ENCODE measurements at places on chromosomes 5 and 9.

DNA sequence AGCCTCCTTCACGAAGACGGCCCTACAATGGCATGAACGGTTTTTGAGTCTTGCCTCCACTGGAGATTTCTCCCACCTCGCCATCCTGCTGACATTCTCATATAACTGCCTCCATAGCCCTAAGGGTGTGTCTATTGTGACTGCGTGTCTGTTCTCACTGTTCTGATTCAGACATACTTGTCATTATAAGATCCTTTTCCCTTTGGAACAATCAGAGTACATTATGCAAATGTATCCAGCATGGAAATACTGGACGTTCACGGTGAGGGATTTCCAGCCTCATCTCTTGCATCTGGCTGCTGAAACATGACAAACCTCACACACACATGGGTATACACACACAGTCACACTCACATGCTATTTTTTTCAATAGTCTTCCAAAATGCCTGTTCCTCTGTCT, 402.1 kb downstream of the DIRAS2 start:
- DNase-seq, result no peak

DNA sequence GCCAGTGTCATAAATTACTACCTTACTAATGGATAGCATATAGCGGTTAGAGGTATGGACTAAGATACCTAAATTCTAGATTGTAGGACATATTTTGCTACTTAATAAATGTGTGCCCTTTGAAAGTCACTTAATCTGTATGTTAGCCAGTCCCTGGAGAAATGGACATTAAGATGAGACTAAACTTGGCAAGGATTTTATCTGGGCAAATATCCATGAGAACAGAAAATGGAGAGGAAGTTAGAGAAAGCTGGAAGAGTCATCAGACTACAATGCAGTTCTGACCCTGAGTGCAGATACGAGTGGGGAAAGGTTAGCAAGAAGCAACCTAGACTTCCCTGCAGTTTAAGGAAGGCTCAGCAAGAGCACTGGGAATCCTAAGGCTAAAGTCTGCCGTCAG, 33.0 kb downstream of the TBCA start:
- no peak for DNase-seq

- no peak for DNase-seq
Measured at GRCh38 chr5:160492565-160492964, 70.9 kb downstream of the PTTG1 start.

DNA sequence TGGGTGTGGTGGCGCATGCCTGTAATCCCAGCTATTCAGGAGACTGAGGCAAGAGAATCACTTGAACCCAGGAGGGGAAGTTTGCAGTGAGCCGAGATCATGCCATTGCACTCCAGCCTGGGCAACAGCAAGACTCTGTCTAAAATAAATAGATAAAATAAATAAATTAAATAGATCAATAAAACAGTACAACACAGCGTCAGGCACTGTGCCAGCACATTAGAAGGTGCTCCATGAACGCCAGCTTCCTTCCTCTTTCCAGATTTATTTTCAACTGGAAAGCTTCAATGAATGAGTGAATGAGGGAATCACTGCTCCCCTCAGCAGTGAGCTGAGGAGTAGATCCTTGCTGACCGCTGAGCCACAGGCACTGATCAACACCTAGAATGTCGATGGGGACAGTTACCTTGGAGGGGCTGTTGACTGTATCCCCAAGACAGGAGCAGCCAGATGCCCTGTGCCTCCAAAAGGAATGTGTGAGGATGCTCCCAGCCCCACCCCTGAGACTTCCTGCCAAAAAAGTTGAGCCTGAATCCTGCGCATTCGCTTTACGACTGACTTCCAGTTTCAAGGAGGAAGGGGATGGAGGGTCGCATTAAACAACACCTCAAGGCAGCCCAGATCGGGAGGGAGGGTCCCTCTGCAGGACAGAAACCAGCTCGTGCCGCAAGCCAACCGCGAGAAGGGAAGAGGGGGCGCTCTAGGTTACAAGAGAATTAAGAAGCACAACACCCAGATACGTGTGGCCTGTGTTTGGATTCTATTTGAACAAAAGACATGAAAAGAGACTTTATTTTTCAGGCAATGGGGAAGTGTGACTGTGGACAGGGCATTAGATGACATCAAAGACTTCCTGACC, 54.0 kb upstream of the CNOT6 start:
- no peak for DNase-seq

GRCh38 chr9:112544477-112544876, 57.9 kb downstream of the KIAA1958 start:
- DNase-seq, result no peak

DNA sequence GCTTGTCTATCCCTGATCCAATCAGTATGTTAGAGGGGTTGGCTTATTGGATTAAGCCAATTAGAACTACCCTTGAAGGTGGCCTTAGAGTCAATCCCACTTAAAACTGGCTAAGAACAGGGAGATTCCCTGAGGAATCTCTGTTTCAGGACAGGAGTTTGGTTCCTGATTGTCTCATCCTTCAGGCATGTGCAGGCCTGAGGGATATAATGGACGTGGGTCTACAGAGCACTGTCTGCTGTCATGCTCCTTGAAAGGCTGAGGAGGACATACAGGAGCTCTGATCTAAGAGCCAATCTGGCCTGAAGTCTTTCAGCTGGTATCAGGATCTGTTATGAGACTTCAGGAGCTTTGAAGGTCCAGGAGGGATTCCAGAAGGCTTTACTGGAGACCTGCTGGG, 36.2 kb upstream of the PRXL2C start:
- DNase-seq, result no peak

DNA sequence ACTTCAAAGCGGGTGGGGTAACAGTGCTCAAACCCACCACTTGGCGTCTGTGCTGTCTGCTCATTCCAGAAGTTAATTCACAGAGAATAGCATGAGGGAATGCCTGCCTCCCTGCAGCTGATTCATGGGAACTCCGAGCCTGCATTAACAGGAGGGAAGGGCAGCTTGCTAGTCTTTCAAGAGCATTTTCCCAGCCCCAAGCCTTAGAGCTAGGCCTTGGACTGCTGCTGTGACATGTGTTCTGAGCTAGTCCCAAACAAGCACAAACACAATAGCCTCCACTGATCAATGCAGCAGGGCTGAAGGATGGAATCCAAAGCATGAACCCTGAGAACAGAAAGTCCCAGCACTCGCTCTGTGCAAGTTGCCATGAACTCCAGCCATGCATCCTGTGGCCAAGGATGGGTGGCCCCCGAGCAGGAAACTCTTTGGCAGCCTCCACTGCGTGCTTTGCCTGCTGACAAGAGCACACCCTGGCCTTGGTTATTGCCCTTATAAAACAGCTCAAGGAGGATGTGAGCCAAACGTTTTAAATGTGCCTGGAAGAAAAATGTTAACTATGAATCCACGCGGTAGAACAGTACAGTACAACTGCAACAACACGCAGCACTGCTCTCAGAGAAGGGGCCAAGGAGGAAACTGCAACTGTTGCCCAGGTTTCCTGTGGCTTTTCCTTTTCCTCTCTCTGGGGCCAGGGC, 653.1 kb upstream of the KLF4 start:
- peak; percentile 59 for DNase-seq

DNA sequence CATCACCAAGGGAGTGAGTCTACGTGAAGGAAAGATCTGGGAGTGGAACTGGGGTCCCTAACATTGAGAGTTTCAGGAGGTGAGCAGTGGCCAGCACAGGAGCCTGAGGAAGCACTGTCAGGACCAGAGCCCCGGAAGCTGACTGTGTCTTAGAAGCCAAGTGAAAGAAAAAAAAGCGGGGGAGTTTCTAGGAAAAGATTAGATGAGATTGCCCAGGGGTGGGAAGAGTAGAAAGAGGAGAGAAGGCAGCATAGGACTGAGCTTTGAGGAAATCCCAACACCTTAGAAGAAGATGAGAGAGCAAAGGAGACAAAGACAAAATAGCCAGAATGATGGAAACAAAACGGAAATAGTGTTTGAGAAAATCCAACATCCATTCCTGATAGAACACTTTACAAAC, 37.0 kb upstream of the LRRTM2 start:
- DNase-seq, result no peak

GRCh38 chr5:7897014-7897600, 28.2 kb downstream of the MTRR start:
- DNase-seq, result no peak

GRCh38 chr5:112706446-112707016, 31.2 kb upstream of the APC start:
- DNase-seq, result no peak

DNA sequence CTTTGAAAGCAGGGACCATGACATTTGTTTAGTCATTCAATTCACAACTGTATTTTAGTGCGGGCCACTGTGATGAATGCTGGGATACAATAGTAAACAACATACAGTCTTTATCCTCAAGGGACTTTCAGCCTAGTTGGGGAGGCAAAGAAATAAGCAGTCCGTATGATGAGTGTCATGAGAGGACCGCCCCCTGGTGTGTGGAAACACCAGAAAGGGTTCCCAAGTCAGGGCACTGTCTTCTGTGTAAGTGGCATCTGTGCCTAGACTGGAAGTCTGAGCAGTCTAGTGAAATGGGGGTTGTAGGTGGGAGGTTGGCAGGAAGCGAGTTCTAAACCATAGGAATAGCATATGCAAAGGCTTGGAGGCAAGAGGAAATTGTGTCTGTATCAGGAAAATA, 6.8 kb downstream of the C9orf43 start:
- no peak for DNase-seq

- DNase-seq, result no peak
Measured at GRCh38 chr5:169545762-169546161, 37.8 kb upstream of the SPDL1 start.

- DNase-seq, result no peak
Measured at GRCh38 chr9:130201974-130202373, 29.8 kb downstream of the NCS1 start.

- no peak for DNase-seq
Measured at GRCh38 chr5:131635684-131636572, 899 bp upstream of the RAPGEF6 start.

DNA sequence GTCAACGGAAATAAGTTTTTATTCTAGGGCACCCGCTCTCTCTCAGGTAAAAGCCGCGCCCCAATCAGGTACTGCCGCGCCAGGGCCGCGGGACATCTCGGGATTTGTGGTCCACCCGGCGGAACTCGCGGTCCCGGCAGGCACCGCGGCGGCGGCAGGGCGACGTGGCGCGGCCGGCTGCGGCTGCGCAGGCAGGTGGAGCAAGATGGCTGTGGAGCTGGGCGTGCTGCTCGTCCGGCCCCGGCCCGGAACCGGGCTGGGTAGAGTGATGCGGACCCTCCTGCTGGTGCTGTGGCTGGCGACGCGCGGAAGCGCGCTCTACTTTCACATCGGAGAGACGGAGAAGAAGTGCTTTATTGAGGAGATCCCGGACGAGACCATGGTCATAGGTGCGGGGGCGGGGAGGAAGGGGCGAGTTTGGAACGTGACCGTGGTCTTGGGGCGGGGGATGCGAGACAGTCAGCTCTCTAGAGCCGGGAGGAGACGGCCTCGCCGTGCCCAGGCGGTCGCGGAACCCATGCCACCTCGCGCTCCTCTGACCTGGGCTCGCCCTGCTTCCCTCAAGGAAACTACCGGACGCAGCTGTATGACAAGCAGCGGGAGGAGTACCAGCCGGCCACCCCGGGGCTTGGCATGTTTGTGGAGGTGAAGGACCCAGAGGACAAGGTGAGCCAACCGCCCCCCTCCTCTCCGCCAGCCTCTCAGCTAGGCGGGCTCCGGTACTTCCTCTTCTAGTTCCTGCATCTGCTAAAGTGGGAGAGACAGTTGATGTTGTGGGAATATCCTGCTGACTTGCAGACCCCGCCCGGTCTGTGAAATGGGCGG, at the start of gene TMED9:
TMED9 (plus strand) TSS at position 194 of the 825 bp plus-strand sequence; CDS start at position 206, 12 bp downstream.
- DNase-seq, result peak; percentile 49

DNA sequence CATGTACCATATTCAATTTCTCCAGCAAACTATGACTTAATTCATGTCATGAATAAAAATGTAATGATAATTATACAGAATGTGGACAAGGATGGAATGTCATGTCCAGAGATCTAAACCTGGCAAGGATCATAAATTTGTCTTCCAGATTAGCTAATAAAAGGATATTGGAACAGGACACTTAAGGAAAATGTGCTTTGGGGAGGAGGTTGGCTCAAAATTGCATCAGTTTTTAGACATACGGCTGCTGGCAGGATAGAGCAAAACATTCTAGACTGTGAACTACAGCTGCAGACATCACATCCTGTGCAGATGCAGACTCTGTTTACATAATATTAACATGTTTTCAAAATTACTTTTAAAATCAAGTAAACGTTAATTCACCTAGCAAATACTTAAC, 248.4 kb downstream of the TLR4 start:
- no peak for DNase-seq

DNA sequence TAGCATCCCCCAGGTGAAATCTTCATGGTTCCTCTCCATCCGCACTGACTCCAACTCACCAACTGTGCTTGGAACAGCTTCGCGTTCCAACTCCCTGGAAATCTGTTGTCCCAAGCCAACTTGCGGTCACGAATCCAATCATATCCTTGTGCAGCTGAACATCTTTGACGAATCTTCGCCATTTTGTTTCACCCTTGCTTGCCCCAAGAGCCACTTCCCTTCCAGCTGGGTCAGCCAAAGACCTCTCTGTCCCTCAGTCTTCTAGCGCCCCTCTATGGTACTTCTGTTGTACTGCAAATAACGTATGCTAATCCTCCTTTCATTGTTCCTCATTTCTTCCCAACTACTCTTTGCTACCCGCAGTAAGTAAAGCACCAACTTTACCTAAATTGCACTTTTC, 61.0 kb upstream of the TARS1 start:
- DNase-seq, result no peak

DNA sequence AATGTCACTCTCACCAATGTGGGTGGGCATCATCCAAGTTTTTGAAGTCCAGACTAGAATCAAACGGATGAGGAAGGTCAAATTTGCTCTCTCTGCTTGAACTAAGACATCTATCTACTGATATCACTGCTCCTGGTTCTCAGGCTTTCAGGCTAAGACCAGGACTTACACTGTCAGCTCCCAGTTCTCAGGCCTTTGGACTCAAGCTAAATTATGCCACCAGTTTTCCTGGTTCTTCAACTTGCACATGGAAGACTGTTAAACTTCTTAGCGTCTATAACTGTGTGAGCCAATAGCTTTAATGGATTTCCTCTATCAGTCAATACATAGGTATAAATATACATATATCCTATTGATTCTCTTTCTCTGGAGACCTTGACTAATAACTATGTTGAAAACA, 35.3 kb downstream of the LYRM7 start:
- DNase-seq, result no peak

DNA sequence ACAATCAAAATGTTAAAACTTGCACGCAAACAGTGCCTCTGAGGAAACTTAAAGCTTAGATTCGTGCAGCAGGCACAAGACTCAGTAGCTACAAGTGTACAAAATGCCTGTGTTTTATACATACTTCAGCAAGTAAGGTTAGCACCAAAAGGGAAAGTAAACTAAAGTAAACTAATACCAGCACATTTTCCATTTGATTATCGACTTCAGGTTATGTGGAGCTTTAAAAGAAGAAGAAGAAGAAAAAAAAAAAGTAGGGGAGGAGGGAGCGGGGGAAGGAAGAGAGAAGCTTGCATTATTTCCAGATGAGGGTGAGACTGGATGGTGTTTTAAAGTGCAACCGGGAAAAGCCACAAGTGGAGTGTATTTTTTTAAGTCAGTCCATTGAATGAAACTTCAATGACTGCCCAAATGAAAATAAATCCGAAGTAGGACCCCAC, 596 bp upstream of the ADAMTS6 start:
- DNase-seq, result peak; percentile 17
